ENCODE measurements at places on chromosomes 11 and 22.

- H3K4me1 ChIP-seq, result no peaks in the 10 kb centered on the region
- H3K4me3 ChIP-seq, result no peak overlapping the region
- no peak overlapping the region for H3K27ac ChIP-seq
- peaks cover 16% of the 10 kb centered on the region for H3K27me3 ChIP-seq
Observed at GRCh38 chr11:22711880-22712279, 45.5 kb downstream of the GAS2 start.

GRCh38 chr11:128069665-128070064 is 517.7 kb downstream of the ETS1 start:
- H3K27me3 ChIP-seq, result no peaks in the 10 kb centered on the region
- H3K4me1 ChIP-seq, result peaks cover 10% of the 10 kb centered on the region
- H3K27ac ChIP-seq, result no peak overlapping the region
- no peak for DNase-seq
- no peak overlapping the region for H3K4me3 ChIP-seq

DNA sequence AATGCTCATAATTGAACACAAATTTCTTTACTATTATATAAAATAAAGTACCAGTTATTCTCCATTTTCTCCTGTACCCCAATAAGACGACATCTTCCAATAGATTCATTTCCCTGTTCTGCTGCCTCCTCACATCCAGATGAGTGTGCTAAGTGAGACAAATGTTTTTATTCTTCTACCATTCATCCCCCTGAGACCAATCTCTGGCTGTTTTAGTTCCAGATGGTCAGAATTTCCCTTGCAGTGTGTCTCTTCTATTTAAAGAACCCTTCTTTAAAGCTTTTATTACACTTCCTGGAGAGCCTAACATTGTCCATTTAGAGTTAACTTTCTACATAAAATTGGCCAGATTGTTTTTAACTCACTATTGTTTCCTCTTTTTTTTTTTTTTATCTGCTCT is 41.2 kb upstream of the GLYATL1 start:
- no peak for DNase-seq
- no peaks in the 10 kb centered on the region for H3K36me3 ChIP-seq
- no peak overlapping the region for H3K4me3 ChIP-seq

- H3K4me1 ChIP-seq, result peaks cover 32% of the 10 kb centered on the region
- peaks cover 10% of the 10 kb centered on the region for H3K36me3 ChIP-seq
- DNase-seq, result peak; percentile 61
- peaks cover 37% of the 10 kb centered on the region for H3K27me3 ChIP-seq
Observed at GRCh38 chr11:830295-831117, 2.2 kb upstream of the CD151 start.

DNA sequence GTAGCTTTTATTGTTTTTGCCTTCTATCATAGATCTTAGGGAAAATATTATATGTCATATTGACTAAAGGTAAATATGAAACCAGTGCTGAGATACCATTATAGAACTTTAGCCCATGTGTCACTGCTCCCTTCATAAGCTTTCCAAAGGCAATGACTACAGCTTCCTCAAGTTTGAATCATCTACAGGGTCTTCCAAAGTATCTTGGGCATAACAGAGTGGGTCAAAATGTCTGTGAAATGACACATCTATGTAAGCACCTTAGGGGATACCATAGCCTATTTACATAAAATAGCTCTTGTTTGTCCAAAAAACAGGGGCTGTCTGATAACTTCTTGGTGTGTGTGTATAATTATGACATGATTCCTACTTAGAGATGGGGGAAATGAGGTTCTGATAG is 52.5 kb downstream of the RELT start:
- H3K36me3 ChIP-seq, result peaks cover 3% of the 10 kb centered on the region
- no peaks in the 10 kb centered on the region for H3K4me1 ChIP-seq
- H3K4me3 ChIP-seq, result no peak overlapping the region
- no peak overlapping the region for H3K27ac ChIP-seq
- H3K27me3 ChIP-seq, result no peaks in the 10 kb centered on the region

- H3K36me3 ChIP-seq, result peaks cover 18% of the 10 kb centered on the region
- H3K27me3 ChIP-seq, result no peaks in the 10 kb centered on the region
- H3K4me1 ChIP-seq, result peaks cover 14% of the 10 kb centered on the region
- H3K4me3 ChIP-seq, result peak overlapping the region; percentile 73
Observed at GRCh38 chr11:64801561-64802369, 1.2 kb downstream of the MAP4K2 start.

GRCh38 chr22:48099251-48099650 is 1336.8 kb downstream of the TBC1D22A start:
- peaks cover 8% of the 10 kb centered on the region for H3K36me3 ChIP-seq
- peaks cover 6% of the 10 kb centered on the region for H3K27me3 ChIP-seq
- no peak for DNase-seq
- H3K27ac ChIP-seq, result peak overlapping the region; percentile 96

GRCh38 chr11:2444821-2445745 is at the start of gene KCNQ1:
Gene KCNQ1 (plus strand): TSS chr11:2445008. CDS start chr11:2445099, 91 bp downstream.
- DNase-seq, result no peak
- H3K27me3 ChIP-seq, result peaks cover 5% of the 10 kb centered on the region
- H3K27ac ChIP-seq, result peak within 1 kb of the TSS; percentile 59
- H3K4me3 ChIP-seq, result peak within 1 kb of the TSS; percentile 83

GRCh38 chr22:32764330-32765131 is 37.0 kb upstream of the TIMP3 start:
- H3K4me1 ChIP-seq, result no peaks in the 10 kb centered on the region
- no peaks in the 10 kb centered on the region for H3K36me3 ChIP-seq
- DNase-seq, result no peak
- H3K27me3 ChIP-seq, result peaks cover 23% of the 10 kb centered on the region

DNA sequence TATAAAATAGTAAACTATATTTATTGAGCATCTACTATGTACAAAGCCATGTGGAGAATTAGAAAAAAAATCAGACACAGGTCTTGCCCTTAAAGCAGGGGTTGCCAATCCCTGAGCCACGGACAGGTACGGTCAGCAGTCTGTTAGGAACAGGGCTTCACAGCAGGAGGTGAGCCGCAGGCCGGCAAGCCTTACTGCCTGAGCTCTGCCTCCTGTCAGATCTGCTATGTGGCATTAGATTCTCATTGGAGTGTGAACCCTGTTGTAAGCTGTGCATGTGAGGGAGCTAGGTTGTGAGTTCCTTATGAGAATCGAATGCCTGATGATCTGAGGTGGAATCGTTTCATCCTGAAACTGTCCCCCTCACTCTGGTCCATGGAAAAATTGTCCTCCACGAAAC is 2.1 kb upstream of the RAG2 start:
- no peak for DNase-seq
- H3K4me3 ChIP-seq, result no peak overlapping the region
- no peak overlapping the region for H3K27ac ChIP-seq
- no peaks in the 10 kb centered on the region for H3K4me1 ChIP-seq

DNA sequence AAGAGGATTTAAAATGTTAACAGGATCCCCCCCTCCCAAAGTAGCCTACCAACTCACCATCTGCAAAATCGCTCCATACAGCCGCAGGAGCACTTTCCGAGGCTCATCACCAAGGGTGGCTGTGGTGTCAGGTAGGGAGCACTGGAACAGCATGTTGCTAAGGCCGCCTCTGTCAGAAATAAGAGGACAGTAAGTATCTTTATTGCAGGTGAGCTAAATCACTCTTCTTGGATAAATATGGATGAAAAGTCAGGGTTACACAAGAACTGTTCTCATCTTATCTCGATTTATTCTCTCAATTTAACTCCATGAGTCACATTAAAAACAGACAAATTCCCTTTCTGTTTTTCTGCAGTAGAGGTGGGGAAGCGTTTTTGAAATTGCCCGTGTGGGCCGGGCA is 24.2 kb downstream of the CHKA start:
- peaks cover 4% of the 10 kb centered on the region for H3K36me3 ChIP-seq
- H3K4me1 ChIP-seq, result no peaks in the 10 kb centered on the region
- no peak overlapping the region for H3K27ac ChIP-seq
- H3K4me3 ChIP-seq, result no peak overlapping the region
- H3K27me3 ChIP-seq, result no peaks in the 10 kb centered on the region

- no peaks in the 10 kb centered on the region for H3K27me3 ChIP-seq
- peaks cover 4% of the 10 kb centered on the region for H3K4me1 ChIP-seq
- H3K27ac ChIP-seq, result no peak overlapping the region
Observed at GRCh38 chr11:9840460-9841004, 176.7 kb downstream of the SWAP70 start.

DNA sequence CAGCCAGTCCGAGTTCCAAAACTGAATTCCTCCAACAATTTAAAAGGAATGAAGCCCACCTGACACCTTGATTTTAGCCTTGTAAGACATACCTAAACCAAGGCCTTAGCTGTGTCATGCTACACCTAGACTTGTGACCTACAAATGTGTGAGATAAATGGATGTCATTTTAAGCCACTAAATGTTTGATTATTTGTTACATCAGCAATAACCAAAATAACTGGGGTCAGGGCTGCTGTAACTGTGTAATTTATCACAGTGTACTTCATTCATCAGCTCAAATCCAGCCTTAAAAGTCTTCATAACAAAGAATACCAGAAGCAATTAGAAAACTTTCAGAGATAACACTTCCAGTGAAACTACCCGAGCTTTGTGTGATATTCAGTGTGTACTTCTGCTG is 673.0 kb upstream of the ANO3 start:
- no peaks in the 10 kb centered on the region for H3K4me1 ChIP-seq
- H3K4me3 ChIP-seq, result no peak overlapping the region
- H3K36me3 ChIP-seq, result no peaks in the 10 kb centered on the region

DNA sequence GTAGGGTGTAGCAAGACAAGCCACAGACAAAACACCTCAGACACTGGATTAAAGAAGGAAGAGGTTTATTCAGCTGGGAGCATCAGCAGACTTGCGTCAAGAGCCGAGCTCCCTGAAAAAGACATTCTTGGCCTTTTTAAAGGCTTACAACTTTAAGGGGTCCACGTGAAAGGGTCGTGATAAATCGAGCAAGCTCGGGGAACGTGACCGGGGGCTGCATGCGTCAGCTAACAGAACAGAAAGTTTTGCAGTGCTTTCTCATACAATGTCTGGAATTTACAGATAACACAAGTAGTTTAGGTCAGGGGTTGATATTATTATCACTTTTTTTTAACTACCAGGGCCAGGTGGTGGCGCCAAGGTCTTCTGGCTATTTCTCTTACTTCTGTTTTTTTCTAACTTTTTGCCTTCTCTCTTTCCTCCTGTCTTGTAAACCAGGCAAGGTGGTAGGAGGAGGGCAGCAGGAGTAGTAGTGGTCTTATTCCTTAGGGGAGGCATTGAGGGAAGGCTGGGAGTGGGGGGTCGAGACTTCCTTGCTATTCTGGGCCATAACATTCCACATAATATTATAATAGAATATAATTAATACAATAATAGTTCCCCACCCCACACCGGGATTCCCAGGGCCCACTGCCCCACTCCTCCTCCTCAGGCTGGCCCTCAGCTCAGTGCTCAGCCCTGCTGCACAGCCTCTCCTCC is 587 bp upstream of the ALDH3B1 start:
- no peak for DNase-seq
- no peak overlapping the region for H3K4me3 ChIP-seq
- H3K4me1 ChIP-seq, result peaks cover 10% of the 10 kb centered on the region

GRCh38 chr11:74909812-74910211 is 39.1 kb downstream of the XRRA1 start:
- peaks cover 7% of the 10 kb centered on the region for H3K36me3 ChIP-seq
- no peak overlapping the region for H3K4me3 ChIP-seq
- H3K27me3 ChIP-seq, result no peaks in the 10 kb centered on the region
- H3K4me1 ChIP-seq, result no peaks in the 10 kb centered on the region

- no peak for DNase-seq
- H3K36me3 ChIP-seq, result no peaks in the 10 kb centered on the region
- no peak overlapping the region for H3K4me3 ChIP-seq
- no peaks in the 10 kb centered on the region for H3K4me1 ChIP-seq
- peaks cover 4% of the 10 kb centered on the region for H3K27me3 ChIP-seq
- H3K27ac ChIP-seq, result no peak overlapping the region
Observed at GRCh38 chr11:34501500-34501899, 12.1 kb downstream of the ELF5 start.

DNA sequence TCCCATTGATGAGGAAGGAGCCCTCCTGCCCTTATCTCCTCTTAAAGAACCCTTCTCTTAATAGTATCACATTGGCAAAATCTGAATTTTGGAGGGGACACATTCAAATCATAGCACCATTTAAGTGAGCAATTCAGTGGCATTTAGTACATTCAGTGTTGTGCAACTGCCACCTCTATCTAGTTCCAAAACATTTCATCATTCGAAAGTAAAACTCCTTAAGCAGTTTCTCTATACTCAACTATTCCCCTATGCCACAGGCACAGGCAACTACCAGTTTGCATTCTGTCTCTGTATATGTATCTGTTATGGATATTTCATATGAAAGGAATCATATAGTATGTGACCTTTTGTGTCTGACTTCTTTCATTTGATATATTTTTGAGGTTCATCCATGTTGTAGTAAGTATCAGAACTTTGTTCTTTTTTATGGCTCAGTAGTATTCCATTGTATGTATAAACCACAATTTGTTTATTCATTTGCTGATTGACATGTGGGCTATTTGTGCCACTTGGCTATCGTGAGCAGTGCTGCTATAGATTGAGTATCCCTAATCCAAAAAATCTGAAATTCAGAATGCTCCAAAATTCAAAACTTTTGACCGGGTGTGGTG is 22.9 kb downstream of the FAR1 start:
- peaks cover 35% of the 10 kb centered on the region for H3K4me1 ChIP-seq
- H3K36me3 ChIP-seq, result peaks cover 12% of the 10 kb centered on the region
- no peak for DNase-seq
- H3K4me3 ChIP-seq, result no peak overlapping the region

DNA sequence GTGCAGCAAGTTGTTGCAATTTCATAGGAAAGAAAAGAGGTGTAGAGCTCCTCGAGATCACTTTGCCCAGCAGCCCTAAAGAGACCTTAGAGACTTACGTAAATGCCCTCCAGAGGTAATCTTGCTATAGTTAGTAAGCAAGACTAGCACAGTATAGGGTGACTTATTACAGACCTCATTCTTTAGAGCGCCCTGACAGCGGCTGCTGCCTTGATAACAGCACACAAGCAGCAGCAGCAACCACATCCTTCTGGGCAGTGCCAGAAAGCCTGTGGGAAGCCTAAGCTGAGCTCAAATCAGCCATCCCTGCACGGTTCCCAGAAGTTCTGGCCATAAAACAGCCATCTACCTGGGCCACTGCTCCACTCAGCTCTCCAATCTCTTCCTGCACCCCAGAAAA is 22.6 kb upstream of the OR56B1 start:
- no peaks in the 10 kb centered on the region for H3K4me1 ChIP-seq
- no peak overlapping the region for H3K4me3 ChIP-seq
- peaks cover 23% of the 10 kb centered on the region for H3K36me3 ChIP-seq
- H3K27me3 ChIP-seq, result no peaks in the 10 kb centered on the region
- DNase-seq, result no peak

- DNase-seq, result peak; percentile 43
- H3K27me3 ChIP-seq, result peaks cover 8% of the 10 kb centered on the region
Observed at GRCh38 chr22:35582861-35583670, 34.1 kb downstream of the MB start.

GRCh38 chr11:58625086-58625485 is 2.6 kb downstream of the CNTF start:
- H3K36me3 ChIP-seq, result peaks cover 24% of the 10 kb centered on the region
- no peak overlapping the region for H3K4me3 ChIP-seq
- DNase-seq, result no peak
- no peak overlapping the region for H3K27ac ChIP-seq
- no peaks in the 10 kb centered on the region for H3K4me1 ChIP-seq
- no peaks in the 10 kb centered on the region for H3K27me3 ChIP-seq

- no peaks in the 10 kb centered on the region for H3K27me3 ChIP-seq
- peak overlapping the region; percentile 7 for H3K27ac ChIP-seq
- peak; percentile 31 for DNase-seq
- H3K4me3 ChIP-seq, result no peak overlapping the region
- H3K4me1 ChIP-seq, result no peaks in the 10 kb centered on the region
Observed at GRCh38 chr22:27885977-27886842, 32.8 kb downstream of the PITPNB start.

Data from effector memory CD8-positive, alpha-beta T cell (primary cell).